ENCODE measurements at places on chromosomes 13 and 19.

- DNase-seq, result no peak
These were observed 222.2 kb upstream of the SERP2 start for GRCh38 chr13:44151474-44151873.

GRCh38 chr19:1923319-1923718 is 17.7 kb upstream of the CSNK1G2 start:
- no peak for DNase-seq

DNA sequence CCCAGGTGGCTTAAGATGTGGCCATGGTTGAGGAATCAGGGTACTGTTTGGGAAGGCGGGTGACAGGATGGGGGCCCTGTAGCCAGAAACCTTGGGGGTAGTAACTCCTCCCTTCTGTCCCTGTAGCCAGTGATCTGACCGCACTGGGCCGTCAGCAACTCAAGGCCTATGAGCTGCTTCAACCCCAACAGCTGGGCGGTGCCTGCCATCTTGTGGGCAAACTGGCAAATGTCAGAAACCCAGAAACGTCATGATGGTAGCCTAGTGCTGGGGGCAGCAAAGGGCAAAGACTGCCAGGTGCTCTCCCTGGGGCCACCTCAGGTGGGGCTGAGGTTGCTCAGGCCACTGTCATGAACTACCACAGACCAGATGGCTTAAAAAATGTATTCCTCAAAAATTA is 3.5 kb downstream of the COPE start:
- DNase-seq, result no peak

DNA sequence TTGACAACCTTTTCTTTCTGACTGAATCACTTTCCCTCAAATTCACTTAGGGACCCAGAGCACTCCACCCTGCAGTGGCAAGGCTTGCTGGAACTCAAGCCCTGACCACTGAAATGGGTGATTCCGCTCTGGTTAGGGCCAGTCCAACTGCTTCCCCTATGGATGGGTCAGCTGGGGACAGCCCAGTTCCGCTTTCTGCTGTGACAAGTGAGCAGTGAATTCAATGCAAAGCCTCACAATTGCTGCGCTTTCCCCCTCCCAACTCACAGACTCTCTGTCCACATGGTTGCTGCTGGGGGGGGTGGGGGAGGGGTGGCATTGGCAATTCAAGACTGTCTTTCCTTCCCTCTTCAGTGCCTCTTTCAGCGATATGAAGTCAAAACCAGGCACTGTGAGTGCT is 18.7 kb downstream of the CD70 start:
- DNase-seq, result no peak
